ENCODE measurements at places on chromosomes 6 and 20.

- DNase-seq, result no peak
Observed at GRCh38 chr6:125170376-125170775, 16.8 kb downstream of the TPD52L1 start.

GRCh38 chr20:42678895-42679294 lies 510.8 kb downstream of the PTPRT start:
- DNase-seq, result peak; percentile 70

DNA sequence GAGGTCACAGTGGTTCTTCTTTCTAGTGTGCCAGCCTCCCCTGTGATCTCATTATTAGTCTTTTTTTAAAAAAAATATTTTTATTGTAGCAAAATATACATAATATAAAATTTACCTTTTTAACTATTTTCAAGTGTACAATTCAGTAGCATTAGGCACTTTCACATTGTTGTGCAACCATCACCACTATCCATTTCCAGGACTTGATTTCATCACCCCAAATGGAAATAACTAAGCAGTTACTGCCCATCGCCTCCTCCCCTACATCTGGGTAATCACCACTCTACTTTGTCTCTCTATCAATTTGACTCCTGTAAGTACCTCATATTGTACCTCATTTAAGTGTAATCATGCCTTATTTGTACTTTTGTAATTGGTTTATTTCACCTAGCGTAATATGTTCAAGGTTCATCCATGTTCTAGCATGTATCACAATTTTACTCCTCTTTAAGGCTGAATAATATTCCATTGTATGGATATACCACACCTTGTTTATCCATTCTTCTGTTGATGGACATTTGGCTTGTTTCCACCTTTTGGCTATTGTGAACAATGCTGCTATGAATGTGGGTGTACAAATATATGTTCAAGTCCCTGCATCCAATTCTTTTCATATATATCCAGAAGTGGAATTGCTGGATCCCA lies 68.6 kb upstream of the FYN start:
- no peak for DNase-seq

- DNase-seq, result no peak
Observed at GRCh38 chr20:41175201-41175651, 37.9 kb downstream of the PLCG1 start.

DNA sequence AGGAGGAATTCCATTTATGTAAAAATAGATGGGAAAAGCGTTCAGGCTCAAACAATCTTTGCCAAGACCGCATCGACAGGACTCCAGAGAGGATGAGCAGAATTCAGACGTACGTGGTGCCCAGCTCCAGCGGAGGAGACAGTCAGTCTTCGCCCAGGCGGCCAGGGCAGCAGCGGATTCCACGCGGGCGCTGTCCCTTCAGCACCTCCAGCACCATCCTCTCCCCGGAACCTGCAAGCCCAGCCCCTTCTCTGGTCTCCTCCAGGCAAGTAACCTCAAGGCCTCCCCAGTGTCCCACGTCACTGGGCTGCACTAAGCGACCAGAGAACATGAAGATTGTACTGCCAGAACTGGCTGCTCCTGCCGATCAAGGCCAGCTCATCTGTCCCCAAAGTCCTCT lies 2.8 kb upstream of the KCNQ2 start:
- DNase-seq, result no peak

DNA sequence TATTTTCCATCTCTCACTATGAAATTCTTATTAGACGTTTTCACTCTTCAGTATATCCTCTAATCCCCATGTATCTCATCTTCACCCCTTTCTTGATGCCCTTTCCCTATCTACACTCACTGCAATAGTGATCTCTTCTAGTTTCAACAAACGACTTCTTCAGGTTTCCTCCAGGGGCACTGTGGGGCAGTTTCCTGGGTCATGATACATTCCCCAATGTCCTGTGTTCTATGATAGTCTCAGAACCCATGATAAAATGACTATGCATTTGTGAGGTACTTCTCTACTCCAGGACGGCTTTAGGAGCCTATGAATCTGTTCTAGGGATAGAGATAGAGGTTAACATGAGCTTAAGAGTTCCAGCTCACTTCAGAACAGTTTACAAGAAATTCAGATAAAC lies 183.3 kb downstream of the FOXC1 start:
- DNase-seq, result peak; percentile 63

GRCh38 chr20:17505636-17506517 lies 25.3 kb downstream of the BFSP1 start:
- DNase-seq, result no peak

- DNase-seq, result no peak
Observed at GRCh38 chr20:31809661-31810060, 9.5 kb upstream of the MYLK2 start.

GRCh38 chr6:144161975-144162374 lies 11.7 kb downstream of the STX11 start:
- DNase-seq, result no peak

GRCh38 chr6:11213422-11214021 lies 18.9 kb downstream of the NEDD9 start:
- no peak for DNase-seq

GRCh38 chr6:90183587-90184333 lies 112.9 kb downstream of the BACH2 start:
- no peak for DNase-seq

- DNase-seq, result no peak
Observed at GRCh38 chr20:61253264-61253639, 1.2 kb downstream of the CDH4 start.

GRCh38 chr6:42845327-42845694 lies 34.1 kb upstream of the RPL7L1 start:
- DNase-seq, result no peak

- DNase-seq, result no peak
Observed at GRCh38 chr6:32519118-32519909, 10.8 kb downstream of the HLA-DRB5 start.

- no peak for DNase-seq
Observed at GRCh38 chr6:16145038-16145437, 16.2 kb downstream of the MYLIP start.

DNA sequence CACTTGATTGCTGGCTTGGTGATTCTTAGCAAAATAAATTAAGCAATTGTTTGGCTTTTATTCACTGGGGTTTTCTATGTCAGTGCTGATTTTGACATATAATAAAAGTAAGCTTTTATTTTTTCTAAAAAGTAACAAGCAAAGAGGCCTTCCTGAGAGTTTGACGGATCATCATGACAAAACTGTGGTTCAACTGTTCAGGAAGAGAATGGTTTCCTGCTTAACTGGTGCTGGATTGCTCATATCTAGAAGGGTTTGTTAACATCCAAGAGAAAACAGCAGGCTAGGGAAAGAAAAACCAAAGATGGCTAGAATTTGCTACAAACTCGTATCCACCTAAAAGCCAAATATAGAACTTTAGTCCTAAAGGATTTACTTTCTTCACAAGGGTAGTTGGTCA lies 21.2 kb downstream of the SERPINB1 start:
- DNase-seq, result no peak

- peak; percentile 71 for DNase-seq
Observed at GRCh38 chr6:167094436-167094819, 28.5 kb upstream of the CCR6 start.

DNA sequence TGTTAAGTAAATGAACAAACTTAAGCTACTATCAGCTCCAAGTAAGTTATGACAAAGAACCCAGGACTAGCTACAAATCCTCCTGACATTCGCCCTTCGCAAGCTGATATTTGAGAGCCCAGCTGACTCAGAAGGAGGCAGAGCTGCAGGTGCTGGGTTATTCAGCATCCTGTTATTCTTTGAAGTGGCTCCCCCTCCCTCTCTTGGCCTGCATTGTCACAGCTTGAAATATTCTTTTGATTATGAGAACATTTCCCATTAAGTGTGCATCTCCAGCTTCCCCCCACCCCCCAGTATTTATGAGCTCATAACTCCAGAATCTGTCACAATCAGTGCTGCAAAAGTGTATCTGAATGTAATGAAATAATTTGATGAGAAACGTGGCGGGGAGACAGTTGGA lies 78.8 kb upstream of the RALY start:
- DNase-seq, result peak; percentile 51

- no peak for DNase-seq
Observed at GRCh38 chr20:49768204-49769047, 44.2 kb upstream of the SLC9A8 start.

DNA sequence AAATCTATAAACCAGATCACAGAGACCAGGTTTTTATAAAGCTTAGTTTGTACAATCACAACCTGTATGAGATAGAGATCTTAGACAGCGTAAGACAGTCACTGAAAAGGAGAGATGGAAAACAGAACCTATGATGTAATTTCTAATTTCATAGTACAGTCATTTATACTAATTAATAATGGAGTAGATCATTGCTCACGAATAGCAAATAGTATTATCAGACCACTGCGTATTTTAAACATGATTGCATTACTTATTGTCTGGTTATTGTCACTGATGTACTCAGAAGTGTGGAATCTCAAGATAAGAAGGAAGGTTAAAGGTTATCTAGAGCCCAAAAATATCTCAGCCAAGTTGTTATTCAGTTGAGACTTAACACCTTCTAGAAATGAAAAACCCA lies 115.6 kb downstream of the KHDC1L start:
- no peak for DNase-seq

DNA sequence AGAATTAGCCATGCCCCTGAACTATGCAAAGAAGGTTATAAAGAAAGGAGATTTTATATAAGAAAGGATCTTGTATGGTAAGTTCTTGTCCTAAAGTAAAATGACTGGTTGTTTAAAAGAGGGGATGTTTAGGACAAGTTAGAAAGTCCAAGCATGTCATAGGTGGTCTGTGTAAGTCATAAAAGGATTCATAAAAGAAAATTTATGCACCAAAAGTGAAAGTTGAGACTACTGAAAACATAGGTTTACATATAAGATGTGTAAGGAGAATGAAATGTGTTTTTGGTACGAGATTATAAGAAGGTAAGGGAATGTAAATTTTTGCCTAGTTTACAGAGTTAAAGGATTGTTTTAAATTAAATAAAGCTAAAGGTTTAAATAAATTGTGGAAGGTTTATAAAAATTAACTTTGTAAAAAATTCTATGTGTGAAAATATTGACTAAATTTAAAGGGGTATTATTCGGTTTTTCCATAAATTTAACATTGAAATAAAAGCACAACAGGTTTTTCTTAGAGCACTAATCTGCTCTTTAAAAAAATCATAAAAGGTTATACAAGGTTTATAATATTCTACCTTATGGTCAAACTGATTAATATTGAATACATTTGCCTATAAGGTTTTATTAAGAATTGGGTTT lies 93.6 kb upstream of the UST start:
- DNase-seq, result no peak

DNA sequence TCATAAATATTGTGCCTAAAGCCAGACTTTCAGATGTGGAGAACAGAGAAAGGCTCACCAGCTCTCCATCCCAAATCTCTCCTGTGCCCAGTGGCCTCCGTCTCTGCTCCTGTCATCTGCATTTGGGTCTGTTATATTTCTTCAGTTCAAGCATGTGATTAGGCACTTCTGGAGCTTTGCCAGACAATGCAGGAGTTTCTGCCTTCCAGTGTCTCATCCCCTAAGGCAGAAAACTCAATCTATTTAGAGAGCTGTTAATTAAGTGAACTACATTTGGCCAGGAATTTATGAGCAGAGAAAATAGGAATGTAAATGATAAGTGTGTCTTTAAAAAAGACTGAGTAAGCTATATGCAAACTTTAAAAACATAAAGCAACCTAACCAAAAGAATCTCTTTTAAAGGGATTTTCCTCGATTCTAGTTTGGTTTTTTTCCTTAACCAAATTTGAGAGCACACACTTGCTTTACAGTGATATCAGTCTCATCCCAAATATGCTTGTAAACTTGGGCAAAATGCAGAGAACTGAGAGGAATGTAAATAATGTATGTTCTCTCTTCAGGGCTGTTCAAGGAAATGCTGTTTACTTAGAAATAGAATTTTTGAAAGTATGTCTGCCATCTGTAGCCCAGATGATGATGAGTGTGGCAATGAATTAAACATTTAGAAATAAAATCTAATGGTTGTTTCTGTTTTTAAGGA lies 113.9 kb downstream of the ELOVL4 start:
- DNase-seq, result no peak

DNA sequence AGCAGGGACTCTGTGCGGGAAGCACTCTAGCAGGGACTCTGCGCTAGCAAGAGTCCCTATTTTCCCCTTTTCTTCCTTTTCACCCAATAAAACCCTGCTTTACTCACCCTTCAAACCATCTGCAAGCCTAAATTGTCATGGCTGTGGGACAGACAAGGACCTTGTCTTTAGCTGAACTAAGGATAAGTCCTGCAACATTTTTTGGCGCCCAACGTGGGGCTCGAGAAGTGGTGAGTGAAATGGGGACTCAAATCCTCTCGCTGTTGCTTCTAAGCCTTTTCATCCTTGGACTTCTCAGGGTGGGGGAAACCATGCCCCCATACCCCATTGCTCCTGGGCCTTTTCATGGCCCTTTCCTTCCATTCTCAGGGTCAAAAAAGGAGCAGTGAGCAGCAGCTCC lies 46.4 kb downstream of the IMPG1 start:
- no peak for DNase-seq

- DNase-seq, result no peak
Observed at GRCh38 chr6:42300701-42301100, 83.0 kb upstream of the MRPS10 start.

All from Karpas-422 (cell line).